ENCODE measurements at places on chromosomes 5 and 9. TPM values are rescaled to one million over a fixed set of nuclear protein-coding genes. Genes with fewer than 3 reads are reported as not detected.
A peak's percentile ranks its signal among the peaks of the same experiment; 100 is the strongest.

DNA sequence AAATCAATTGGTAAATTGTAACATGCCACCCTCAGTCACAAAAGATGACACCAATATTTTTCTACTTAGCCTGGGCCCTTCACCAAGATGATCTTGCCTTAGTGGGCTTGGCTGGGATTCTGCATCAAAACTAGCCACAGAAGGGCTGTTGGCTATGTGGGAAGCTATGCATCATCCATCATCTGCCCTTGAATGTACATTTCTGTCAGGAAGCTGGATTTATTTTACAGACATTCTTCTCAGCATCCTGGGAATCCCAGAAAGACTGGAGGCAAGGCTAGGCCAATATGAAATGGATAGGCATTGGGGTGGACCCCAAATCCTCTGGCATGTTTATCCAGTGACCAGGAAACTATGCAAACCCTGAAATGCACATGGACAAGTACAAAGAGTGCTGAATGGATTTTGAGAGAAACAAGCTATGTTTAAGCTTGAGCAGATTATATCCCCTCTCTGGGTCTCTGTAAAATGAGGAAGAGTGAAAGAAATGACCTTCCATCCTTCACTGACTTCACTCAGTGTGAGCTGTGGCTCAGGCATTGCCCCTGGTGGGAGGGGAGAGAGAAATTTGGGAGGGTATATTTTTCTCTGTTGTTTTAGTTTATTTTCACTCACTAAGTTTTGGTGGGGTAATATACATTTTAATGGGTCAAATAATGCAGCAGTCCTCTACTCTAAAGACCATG lies 283.6 kb downstream of the EBF1 start:
- no peaks in the 10 kb centered on the region for H3K27me3 ChIP-seq
- no peaks in the 10 kb centered on the region for H3K36me3 ChIP-seq
- no peak for DNase-seq

GRCh38 chr9:105205787-105206495 lies 38.5 kb upstream of the SLC44A1 start:
- DNase-seq, result no peak
- H3K4me1 ChIP-seq, result no peaks in the 10 kb centered on the region
- no peaks in the 10 kb centered on the region for H3K27me3 ChIP-seq
- no peaks in the 10 kb centered on the region for H3K36me3 ChIP-seq
- no peak overlapping the region for H3K27ac ChIP-seq
- H3K4me3 ChIP-seq, result no peak overlapping the region

GRCh38 chr9:89844535-89844934 lies 239.7 kb downstream of the GADD45G start:
- no peak for DNase-seq
- no peaks in the 10 kb centered on the region for H3K27me3 ChIP-seq
- H3K4me3 ChIP-seq, result no peak overlapping the region
- no peak overlapping the region for H3K27ac ChIP-seq
- no peaks in the 10 kb centered on the region for H3K36me3 ChIP-seq

DNA sequence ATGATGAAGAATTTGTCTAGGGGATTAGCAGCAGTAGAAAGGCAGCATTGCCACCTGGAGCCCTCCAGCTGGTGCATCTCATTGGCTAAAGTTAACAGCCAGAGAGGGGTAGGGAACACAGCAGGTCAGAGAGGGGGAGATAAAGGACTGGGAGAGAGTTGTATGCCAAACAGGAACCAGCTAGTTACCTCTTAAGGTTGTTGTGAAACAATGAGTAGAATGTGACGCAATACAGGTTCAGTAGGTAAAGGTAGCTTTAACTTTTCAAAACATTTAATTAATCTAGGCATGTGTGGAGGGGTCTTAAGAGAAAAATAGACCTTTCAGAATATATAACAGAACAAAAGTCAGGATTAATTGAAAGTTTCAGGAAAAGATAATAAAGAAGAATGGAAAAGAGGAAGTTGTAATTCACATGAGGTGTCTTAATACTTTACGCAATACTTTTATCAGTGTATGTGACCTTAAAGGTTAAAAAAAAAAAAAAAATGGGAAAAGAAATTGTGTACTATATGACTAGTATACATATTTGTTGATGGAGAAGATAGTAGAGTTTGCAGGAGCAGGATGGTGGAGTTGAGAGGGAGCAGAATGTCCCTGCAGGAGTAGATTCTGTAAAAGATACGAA lies 14.3 kb downstream of the FBXO38 start:
- no peaks in the 10 kb centered on the region for H3K4me1 ChIP-seq
- H3K36me3 ChIP-seq, result peaks cover 25% of the 10 kb centered on the region
- H3K27me3 ChIP-seq, result no peaks in the 10 kb centered on the region
- no peak overlapping the region for H3K4me3 ChIP-seq
- H3K27ac ChIP-seq, result no peak overlapping the region
- DNase-seq, result no peak

- H3K4me1 ChIP-seq, result no peaks in the 10 kb centered on the region
- no peak for DNase-seq
- H3K4me3 ChIP-seq, result no peak overlapping the region
Observed at GRCh38 chr5:121758615-121759014, 93.1 kb upstream of the FTMT start.

DNA sequence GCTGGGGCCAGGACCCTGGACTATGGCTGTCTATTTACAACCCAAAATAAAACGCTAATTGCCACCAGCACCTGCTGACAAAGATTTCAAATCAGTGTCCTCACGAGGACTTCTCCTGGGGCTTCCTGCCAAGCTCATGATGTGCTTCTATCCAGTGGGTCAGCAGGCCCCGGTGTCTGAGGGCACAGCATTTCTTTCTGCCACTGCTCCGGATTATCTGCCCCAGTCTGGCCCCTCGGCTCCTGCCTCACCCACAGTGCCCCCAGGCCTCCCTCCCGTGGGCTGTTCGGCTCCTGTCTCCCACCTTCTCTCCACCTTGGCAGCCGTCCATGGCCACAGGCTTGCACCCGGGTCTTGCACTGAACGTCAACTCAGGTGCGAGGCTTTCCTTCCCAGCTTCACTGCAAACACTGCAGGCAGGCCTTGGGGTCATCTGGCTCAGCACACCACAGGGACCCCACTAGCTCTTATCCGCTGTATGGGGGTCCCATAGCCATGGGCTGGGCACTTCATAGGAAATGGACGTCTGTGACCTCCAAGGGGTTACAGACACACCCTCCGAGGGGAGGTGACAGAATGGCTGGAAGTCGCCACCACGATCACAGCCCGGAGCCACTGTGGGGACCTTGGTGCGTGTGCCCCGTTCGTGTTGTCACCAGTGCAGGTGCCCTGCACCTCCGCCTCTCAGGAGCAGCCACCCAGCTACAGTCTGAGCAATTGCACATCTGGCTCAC lies 43.8 kb upstream of the FCN1 start:
- H3K36me3 ChIP-seq, result no peaks in the 10 kb centered on the region
- H3K4me1 ChIP-seq, result no peaks in the 10 kb centered on the region
- no peak overlapping the region for H3K27ac ChIP-seq

- no peak overlapping the region for H3K4me3 ChIP-seq
- no peaks in the 10 kb centered on the region for H3K36me3 ChIP-seq
- no peak overlapping the region for H3K27ac ChIP-seq
- H3K4me1 ChIP-seq, result peaks cover 16% of the 10 kb centered on the region
- no peaks in the 10 kb centered on the region for H3K27me3 ChIP-seq
Observed at GRCh38 chr5:142360607-142361120, 35.8 kb upstream of the SPRY4 start.

GRCh38 chr5:97907646-97908400 lies 724.8 kb upstream of the RIOK2 start:
- H3K27me3 ChIP-seq, result no peaks in the 10 kb centered on the region
- no peak for DNase-seq
- H3K27ac ChIP-seq, result no peak overlapping the region
- H3K4me1 ChIP-seq, result no peaks in the 10 kb centered on the region

GRCh38 chr9:132983491-132984201 lies 5.2 kb downstream of the GFI1B start:
- no peak overlapping the region for H3K27ac ChIP-seq
- no peaks in the 10 kb centered on the region for H3K4me1 ChIP-seq
- H3K4me3 ChIP-seq, result no peak overlapping the region
- no peaks in the 10 kb centered on the region for H3K36me3 ChIP-seq
- H3K27me3 ChIP-seq, result peaks cover 10% of the 10 kb centered on the region

DNA sequence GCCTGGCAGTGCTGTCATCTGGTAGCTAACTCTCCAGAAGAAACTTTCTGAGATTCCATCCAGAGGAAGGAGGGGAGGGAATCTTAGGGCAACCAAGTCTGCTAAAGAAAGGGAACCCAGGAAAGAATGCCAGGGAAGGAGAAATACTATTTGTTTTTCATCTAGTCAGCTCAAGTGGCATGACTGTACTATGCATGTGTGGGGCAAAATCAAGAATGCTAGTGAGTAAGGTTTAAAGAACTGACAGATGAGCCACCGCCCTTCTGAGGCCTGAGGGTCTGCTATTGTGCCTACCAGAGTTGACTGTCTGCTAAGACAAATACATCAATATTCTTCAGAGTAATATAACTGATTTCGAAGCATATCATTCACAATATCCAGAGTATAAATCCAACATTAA lies 204.2 kb downstream of the SLC12A2 start:
- H3K27ac ChIP-seq, result no peak overlapping the region
- no peaks in the 10 kb centered on the region for H3K27me3 ChIP-seq
- no peaks in the 10 kb centered on the region for H3K4me1 ChIP-seq

DNA sequence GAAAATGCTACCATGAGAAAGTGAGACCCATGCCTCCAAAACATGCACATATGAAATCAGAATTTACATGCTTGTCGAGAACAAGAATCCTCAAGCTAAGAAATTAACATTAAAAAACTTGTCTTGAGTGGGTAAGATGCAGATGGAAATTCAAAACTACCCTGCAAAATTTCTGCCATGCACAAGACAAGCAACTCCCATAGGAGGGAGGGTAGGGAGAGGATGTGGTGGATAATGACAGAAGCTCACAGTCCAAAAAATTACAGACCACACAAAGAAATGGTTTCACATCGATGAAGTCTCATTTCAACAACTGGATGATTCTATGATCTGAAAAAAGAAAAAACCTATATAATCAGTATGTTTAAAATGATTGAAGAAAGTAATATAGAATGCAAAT lies 319.9 kb upstream of the PTGER4 start:
- DNase-seq, result no peak
- H3K36me3 ChIP-seq, result no peaks in the 10 kb centered on the region
- no peaks in the 10 kb centered on the region for H3K4me1 ChIP-seq
- no peak overlapping the region for H3K4me3 ChIP-seq
- no peak overlapping the region for H3K27ac ChIP-seq

DNA sequence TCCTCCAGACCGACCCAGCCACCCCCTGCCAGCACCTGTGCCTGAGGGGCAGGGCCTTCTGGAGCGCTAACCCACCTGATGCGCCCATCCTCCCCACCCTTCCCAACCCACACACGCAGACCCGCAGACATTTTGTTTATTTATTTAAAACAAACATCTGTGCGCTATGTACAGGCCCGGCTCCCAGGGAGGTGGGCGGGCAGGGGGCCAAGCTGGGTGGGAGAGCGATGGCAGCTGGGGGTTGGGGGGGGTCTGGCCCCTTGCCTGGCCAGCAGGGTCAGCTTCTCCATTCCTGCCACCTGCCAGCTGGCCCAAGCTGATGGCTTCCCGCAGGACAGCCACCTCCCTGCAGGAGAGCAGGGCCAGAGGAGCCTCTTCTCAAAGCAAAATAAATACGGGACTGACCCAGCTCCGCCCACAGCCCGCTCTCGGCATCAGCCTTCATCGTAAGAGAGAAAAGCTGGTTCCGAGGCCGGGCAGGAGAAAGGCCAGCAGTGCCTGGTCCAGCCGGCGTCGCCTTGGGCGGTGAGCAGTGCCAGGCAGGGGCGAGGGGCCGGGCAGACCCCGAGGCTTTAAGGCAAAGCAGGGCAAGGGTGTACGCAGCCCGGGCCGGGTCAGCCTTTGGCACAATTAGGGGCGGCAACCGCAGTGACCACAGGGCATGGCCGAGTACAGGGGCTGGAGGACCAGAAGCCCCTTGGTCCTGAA lies 10.9 kb upstream of the CLIC3 start:
- H3K4me1 ChIP-seq, result peaks cover 4% of the 10 kb centered on the region
- no peaks in the 10 kb centered on the region for H3K36me3 ChIP-seq
- no peak for DNase-seq

DNA sequence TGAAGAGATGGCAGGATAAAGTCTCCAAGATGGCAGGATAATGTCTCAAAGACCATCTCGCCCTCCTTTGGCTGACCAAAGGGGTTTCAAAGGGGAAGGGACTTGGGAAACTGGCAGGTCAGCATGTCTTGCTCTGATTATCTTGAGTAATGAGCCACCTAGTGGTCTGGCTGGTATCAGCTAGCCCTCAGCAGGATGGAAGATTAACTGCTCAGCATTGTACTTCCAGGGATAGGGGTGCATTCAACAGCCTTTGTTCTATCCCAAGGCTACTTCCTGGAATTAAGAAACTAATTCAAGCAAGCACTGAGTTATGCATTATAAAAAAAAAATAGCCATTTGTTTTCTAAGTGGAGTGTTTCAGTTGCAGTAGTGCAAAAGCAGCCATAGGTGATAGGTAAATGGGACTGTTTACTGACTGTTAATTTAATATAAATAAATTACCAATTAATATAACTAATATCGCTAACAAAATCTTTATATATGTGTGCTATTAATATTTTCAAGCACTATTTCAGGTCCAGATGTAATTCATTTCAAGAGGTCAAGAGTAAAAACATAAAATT lies 555.5 kb downstream of the CDH9 start:
- H3K36me3 ChIP-seq, result no peaks in the 10 kb centered on the region
- no peaks in the 10 kb centered on the region for H3K27me3 ChIP-seq
- H3K4me3 ChIP-seq, result peak overlapping the region; percentile 87
- H3K27ac ChIP-seq, result no peak overlapping the region
- DNase-seq, result peak; percentile 63
- H3K4me1 ChIP-seq, result peaks cover 2% of the 10 kb centered on the region

DNA sequence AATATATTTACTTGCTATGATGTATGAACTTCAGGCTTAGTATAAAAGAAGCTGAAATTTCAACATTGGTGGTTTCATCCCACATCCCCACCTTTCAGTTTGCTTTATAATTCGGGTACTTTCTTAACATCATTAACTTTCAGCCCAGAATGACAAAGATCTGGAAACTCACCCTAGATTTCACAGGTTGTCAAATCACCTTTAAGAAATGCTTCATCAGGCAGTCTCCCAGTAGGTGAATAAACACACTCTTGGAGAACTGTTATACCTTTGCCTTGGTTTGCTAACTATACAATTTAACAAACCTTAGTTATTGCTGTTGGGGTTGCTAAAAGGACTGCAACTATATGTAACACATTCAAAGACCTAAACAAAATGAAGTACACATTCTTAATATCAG lies 54.4 kb downstream of the MLANA start:
- no peaks in the 10 kb centered on the region for H3K36me3 ChIP-seq
- no peak for DNase-seq
- H3K4me3 ChIP-seq, result no peak overlapping the region
- H3K4me1 ChIP-seq, result peaks cover 19% of the 10 kb centered on the region
- H3K27me3 ChIP-seq, result no peaks in the 10 kb centered on the region
- no peak overlapping the region for H3K27ac ChIP-seq

Gene PRUNE2
- total RNA-seq, result 65.1 TPM

Gene SLC45A2
- total RNA-seq, result 0.22 TPM

All from kidney (tissue), 22 donors.